Stimulated activated CD8-positive, alpha-beta memory T cell treated with anti-CD3 and anti-CD28 coated beads, Interleukin-4, amount 100 ng/mL, for 1 hour (primary cell): ENCODE measurements at places on chromosomes 11 and 22.

DNA sequence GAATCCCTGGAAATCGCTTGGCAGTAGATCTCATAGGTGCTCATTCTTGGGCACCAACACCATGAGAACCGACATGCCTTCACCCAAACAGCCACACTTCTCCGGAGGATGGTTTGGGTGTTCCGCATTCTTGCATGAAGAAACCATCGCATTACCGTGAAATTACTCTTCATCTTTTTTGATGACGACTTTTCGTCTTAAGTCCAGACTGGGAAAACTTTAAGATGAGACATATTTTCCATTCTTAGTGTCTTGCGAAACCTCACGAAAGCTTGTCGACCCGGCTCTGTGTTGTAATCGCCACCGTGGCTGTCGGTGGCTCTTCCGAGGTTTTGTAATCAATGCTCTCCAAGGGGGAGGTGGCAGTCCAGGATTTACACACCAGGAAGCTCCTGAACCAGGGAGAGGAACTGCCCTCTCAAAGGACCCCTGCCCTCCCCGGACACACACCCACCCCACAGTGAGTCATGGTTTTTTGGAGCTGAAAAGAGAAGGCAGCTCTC, 1.7 kb downstream of the TOM1 start:
- no peak for DNase-seq

DNA sequence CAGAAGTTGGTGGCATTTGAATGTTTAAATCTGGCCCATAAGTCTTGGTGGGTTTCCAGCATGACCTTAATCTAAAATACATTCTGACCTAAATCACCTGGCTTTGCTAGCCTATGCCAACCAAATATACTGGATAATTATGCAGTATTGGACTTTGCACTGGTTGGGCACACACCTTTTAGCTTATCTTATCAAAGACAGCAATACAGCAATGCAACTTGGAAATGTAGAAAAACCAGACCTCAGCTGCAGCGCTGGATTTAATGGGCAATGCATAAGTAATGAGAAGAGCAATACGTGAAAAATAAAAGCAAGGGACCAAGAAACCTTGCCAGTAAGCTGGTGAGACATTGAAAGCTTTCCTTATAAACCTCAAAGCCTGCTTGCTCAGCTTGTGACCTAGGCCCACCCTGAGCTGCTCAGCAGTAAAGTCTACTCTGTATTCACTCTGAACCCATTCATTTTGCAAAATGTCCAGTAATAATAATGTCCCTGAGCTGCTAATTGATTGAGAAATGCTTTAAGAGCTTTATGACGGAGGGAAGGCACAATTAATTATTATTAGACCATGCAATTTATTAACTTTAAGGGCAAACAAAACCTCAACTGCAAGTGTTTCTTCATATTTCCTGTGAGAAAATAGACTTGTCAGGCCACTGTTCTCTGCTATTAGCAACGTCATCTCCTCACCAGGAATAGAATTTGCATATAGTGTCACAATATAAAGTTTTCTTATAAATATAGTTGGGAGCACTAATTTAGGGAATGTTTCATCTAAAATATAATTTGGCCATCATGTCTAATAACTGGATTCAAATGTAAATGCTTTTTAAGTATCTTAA, 49.4 kb upstream of the CEP295 start:
- no peak for DNase-seq

GRCh38 chr11:975827-976226, 50.2 kb downstream of the AP2A2 start:
- DNase-seq, result no peak

- DNase-seq, result no peak
These were observed 6.4 kb upstream of the ME3 start for GRCh38 chr11:86678823-86679222.

DNA sequence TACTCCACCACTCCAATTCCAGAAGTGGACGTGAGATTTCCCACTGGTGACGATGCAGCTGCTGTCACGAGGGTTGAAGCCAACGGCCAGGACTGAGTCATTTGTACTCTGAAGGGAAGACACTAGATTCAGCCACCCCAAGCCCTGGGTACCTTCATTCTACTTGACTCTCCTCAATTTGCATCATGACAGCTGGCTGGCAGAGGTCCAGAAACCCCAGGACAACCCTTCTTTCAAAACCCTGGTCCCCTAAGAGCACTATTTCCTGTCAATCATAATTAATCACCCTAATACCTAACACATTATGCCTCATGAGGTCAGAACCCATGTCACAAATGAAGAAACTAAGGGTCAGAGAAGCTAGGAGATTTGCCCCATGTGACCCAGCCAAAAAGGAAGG, 4.9 kb downstream of the EML3 start:
- DNase-seq, result no peak

- no peak for DNase-seq
These were observed 8.0 kb upstream of the AHNAK start for GRCh38 chr11:62554387-62555167.

- no peak for DNase-seq
These were observed 323.7 kb downstream of the LUZP2 start for GRCh38 chr11:24820541-24820940.

- no peak for DNase-seq
These were observed 2.1 kb downstream of the CSNK1E start for GRCh38 chr22:38314933-38315822.
